CD4-positive, alpha-beta T cell treated with Interleukin-17A for 4 hours (primary cell): ENCODE measurements at places on chromosomes 16 and 17.

DNA sequence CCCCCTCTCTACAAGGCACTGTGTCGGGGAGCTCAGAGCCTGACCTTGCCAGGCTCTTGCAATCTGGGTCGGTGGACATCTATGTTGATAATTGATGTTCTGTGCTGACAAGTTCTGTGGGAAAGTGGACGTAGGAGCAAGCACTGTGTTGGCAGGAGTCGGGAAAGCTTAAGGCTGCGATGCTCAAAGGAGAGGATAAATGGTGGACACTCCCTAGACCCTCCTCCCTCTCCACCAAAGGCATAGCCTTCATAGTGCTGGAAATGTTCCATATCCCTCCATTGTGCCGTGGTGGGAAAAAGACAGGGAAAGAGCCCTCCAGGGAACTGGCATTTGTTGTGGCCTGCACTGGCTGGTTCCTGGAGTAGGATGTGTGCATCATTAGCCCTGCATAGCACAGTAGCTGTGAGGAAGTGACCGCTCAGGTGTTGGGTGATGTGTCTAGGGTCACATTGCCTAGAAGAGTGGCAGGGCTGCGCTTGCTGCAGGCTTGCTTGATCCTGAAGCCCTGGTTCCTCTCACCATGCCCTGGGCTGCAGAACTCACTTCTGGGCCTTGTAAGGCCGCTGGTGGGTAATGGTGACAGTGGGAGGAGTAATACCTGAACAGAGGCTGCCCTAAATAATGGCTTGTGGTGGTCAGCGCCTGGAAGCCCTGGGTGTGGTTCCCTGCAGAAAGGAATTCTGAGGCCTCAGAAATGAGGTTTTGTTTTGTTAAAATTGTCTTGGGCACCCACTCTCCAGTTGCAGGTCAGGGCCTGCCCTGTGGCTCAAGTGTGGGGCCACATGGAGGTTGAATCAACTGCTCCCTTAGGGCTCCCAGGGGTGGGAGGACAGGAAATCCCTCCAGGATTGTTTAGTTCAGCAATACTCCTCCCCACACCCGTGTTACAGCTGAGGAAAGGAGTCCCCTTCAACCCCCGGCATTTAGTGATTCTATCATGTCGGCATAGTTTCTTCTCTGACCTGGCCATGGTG is 62.6 kb downstream of the KSR1 start:
- no peak for DNase-seq

GRCh38 chr16:76441876-76442275 is 164.7 kb downstream of the CNTNAP4 start:
- no peak for DNase-seq

GRCh38 chr17:2792366-2793169 is 3.7 kb upstream of the RAP1GAP2 start:
- peak; percentile 41 for DNase-seq

GRCh38 chr16:30472328-30472942 is at the start of gene ITGAL:
Gene ITGAL, plus strand, starts transcription at chr16:30472742. Its CDS starts 96 bp downstream, at chr16:30472838.
- peak; percentile 88 for DNase-seq

DNA sequence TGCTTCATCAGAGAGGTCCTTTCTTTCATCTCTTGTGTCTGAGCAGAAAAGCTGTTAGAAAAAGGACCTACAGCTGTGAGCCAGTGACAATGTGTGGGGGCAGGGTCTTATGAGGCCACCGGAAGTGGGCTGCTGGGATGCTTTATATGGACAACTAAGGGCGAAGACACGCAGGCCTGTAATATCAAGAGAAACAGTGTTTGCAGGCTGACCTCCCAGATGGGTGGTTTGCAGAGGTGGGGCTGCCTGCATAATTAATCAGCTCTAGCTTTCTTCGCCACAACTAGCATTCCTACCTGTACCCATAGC is 30.4 kb upstream of the SALL1 start:
- DNase-seq, result no peak

GRCh38 chr16:24045641-24046040 is 209.9 kb downstream of the PRKCB start:
- DNase-seq, result no peak

DNA sequence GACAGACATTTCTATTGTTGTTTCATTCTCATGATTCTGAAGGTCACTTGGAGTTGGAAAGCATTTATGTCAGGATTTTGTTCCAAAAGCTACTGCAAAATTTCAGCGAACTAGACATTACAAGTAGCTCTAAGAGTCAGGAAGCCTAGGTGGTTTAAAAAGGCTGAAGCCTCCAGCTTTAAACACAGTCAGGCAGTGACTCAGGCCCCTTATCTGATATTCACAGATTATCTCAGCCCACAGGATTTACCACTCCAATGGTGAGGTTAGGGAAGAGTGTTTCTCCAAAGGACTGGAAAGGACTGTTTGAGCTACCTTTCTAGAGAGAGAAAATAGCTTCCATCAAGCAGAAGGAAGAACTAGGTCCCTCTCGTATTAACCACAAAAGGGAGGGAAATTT is 624.4 kb upstream of the C16orf82 start:
- no peak for DNase-seq

- no peak for DNase-seq
Observed at GRCh38 chr17:50539762-50540559, 7.0 kb upstream of the SPATA20 start.

GRCh38 chr17:27425991-27426390 is 30.3 kb upstream of the KSR1 start:
- no peak for DNase-seq

GRCh38 chr17:74020522-74020921 is 183.0 kb upstream of the RPL38 start:
- no peak for DNase-seq

DNA sequence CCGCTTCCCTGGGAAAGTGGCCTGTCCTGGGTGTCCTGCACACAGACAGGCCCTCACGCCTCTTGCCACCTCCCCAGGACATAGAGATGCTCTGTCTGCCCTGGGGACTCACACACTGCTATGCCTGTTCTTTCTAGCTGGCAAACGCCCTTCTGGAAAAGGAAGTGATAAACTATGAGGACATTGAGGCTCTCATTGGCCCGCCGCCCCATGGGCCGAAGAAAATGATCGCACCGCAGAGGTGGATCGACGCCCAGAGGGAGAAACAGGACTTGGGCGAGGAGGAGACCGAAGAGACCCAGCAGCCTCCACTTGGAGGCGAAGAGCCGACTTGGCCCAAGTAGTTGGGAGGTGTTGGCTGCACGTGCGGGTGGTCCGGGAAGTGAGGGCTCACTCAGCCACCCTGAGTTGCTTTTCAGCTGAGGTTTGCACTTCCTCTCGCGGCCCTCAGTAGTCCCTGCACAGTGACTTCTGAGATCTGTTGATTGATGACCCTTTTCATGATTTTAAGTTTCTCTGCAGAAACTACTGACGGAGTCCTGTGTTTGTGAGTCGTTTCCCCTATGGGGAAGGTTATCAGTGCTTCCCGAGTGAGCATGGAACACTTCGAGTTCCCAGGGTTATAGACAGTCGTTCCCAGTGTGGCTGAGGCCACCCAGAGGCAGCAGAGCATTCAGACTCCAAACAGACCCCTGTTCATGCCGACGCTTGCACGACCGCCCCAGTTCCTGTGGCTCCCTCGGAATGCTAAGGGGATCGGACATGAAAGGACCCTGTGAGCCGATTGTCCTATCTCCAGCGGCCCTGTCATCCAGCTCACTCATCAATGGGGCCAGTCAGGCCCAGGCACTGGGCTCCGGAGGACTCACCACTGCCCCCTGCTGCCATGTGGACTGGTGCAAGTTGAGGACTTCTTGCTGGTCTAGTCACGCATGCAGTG is 3.5 kb upstream of the RPL13 start:
- peak; percentile 87 for DNase-seq

DNA sequence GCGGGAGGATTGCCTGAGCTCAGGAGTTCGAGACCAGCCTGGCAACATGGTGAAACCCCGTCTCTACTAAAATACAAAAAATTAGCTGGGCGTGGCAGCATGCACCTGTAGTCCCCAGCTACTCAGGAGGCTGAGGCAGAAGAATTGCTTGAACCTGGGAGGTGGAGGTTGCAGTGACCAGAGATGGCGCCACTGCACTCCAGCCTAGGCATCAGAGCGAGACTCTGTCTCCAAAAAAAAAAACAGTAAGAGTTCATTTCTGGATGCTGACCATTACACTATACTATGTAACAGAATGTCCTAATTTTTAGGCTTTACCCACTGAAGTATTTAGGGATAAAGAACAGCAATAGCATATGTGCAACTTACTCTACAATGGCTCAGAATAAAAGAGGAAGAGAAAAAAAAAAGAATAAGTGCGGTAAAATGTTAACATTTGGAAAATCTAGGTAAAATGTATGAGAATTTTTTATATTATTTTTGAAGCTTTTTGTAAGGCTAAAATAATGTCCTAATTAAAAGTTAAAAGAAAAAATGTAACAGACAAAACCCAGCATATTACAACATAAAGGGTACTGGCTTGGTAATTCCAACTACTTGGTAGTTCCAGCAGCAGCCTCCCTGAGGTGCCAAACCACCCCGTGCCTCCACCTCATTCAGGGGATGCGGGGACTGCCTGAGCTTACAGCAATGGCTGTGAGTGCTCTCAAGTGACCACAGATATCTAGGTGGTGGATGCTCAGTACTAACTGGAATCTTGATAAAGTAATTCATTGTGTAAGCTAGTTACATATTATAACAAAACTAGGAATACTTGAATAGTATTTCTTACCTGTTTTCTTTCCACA is 10.9 kb downstream of the COPS3 start:
- DNase-seq, result peak; percentile 21

DNA sequence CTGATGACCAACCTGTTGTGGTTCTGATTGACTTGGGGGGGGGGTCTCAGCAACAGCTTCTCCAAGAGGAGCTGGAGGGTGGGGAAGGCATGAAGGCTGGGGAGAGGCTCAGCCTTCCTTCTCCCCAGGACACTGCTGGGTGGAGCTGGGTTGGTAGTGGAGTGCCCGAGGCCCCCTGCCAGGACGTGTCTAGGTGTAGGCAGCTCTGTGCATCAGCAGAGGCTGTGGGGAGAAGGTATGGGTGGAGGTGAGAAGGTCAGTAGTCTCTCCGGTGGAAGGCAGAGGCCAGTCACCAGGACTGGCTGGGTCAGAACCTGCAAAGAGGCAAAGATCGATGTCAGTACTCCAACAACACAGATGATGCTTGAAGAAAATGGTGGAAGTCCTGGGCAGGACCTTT is 3.9 kb downstream of the CHAD start:
- DNase-seq, result no peak

GRCh38 chr17:51765282-51766135 is 393.0 kb downstream of the CA10 start:
- DNase-seq, result no peak

- DNase-seq, result no peak
Observed at GRCh38 chr16:68767581-68767980, 30.5 kb downstream of the CDH1 start.

- DNase-seq, result no peak
Observed at GRCh38 chr17:28515518-28515917, 9.4 kb downstream of the FOXN1 start.

GRCh38 chr16:85014311-85014710 is 3.0 kb upstream of the ZDHHC7 start:
- no peak for DNase-seq

DNA sequence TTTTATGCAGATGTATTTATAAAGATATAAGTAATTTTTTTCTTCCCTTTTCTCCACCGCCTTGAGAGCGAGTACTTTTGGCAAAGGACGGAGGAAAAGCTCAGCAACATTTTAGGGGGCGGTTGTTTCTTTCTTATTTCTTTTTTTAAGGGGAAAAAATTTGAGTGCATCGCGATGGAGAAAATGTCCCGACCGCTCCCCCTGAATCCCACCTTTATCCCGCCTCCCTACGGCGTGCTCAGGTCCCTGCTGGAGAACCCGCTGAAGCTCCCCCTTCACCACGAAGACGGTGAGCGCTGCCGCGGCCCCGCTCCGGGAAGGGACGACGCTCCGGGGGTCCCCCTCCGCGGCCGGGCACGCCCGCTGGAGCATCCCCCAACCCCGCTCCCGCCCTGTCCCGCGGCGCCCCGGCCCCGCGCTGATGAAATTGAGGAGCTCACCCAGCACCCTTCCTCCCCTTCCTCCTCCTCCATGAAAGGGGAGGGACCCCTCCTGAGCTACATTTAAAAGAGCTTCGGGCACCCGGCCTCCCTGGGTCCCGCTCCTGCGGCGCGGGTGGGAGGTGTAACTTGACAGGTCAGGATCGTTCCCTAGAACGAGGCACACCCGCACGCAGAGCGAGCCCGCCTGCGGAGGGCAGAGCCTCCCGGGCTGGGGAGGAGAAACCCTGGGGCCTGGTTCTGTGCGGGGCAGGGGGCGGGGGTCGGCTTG is 706 bp downstream of the HLF start:
- DNase-seq, result peak; percentile 25
